ENCODE measurements at places on chromosomes 16 and 17.

GRCh38 chr16:56281249-56281805 lies 90.0 kb downstream of the GNAO1 start:
- no peak for DNase-seq

- no peak for DNase-seq
Observed at GRCh38 chr16:12829096-12829888, 25.6 kb upstream of the CPPED1 start.

- DNase-seq, result no peak
Observed at GRCh38 chr17:49454050-49454449, 39.4 kb upstream of the PHB1 start.

- DNase-seq, result no peak
Observed at GRCh38 chr17:71068408-71068750, 899.0 kb downstream of the KCNJ2 start.

DNA sequence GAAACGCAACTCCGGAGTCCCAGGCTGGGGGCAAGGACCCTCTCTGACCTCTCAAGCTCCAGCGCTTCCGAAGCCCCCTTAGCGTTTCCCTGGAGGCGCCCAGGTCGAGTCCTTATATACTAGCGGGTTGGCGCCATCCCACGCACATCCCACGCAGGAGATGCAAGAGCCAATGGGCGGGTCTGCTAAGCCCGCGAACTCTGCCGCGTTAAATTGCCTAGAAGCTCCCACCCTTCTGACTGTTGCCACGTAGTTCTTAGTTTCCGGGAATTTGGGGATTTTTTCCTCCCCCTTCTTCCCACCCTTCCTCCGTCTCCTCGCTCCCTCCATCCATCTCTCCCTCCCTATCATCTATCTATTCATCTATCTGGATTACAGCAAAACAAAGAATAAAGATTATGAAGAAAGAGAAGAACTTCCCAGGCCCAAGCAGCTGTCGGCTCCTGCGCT lies at the start of gene SLFN11:
SLFN11 (minus strand) TSS at position 88 of the 450 bp plus-strand sequence. CDS start 9,814 bp downstream, outside the sequence.
- peak; percentile 89 for DNase-seq

- DNase-seq, result no peak
Observed at GRCh38 chr17:32158870-32159585, 16.7 kb downstream of the RHOT1 start.

GRCh38 chr17:79932451-79933306 lies 93.4 kb upstream of the CBX4 start:
- no peak for DNase-seq

DNA sequence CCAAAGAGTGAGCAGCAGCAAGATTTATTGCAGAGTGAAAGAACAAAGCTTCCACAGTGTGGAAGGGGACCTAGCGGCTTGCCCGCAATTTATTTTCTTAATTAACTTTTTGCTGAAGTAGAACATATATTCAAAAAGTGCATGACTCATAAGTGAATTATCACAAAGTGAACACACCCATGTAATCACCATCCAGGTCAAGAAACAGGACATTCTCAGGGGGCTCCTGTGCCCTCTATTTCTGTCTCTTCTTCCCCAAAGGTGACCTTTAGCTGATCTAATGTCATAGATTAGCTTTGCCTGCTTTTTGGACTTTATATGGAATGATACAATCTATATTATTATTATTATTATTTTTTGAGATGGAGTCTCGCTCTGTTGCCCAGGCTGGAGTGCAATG lies 19.9 kb downstream of the ERAL1 start:
- no peak for DNase-seq

DNA sequence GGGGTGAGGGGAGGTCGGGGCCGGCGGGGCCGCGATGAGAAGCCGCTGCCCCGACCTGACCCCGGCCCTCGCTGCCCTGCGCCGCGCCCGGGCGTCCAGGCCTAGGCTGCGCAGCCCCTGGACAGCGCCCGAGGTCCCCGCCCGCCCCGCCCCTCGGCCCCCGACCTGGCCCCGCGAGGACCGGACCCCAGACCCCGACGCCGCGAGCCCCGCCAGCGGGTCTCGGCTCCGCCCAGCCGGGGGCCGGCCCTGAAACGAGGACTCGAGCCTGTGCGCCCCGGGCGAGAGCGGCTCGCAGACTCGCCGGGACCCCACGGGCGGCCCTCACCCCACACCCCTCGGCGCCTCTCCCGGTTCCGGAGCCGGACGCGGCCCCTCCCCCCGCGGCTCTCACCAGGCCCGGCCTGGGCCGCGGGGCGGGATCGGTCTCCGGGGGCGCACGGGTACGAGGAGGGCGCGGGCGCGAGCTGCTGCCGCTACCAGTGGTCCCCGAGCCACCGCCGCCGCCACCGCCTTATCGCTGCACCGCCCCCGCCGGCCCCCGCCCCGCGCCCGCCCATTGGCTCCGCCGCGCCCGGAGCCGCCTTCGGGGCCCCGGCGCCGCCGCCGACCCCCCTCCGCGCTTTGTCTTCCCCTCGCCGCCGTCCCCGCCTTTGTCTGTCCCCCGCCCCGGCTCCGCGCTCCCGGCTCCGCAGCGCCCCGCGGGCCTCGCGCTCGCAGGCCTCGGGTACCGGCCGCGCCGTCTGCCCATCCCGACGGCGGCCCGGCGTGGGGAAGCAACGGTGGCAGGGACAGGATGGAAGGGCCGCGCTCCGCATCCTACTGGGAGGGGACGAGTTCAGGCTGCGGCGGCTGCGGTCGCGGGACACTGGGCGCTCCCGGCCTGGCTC lies at the start of gene LIMD2:
LIMD2 (minus strand) TSS at position 488 of the 890 bp plus-strand sequence. CDS start 827 bp downstream, outside the sequence.
- DNase-seq, result peak; percentile 43

- DNase-seq, result no peak
Observed at GRCh38 chr17:70034158-70034557, 40.9 kb upstream of the KCNJ16 start.

DNA sequence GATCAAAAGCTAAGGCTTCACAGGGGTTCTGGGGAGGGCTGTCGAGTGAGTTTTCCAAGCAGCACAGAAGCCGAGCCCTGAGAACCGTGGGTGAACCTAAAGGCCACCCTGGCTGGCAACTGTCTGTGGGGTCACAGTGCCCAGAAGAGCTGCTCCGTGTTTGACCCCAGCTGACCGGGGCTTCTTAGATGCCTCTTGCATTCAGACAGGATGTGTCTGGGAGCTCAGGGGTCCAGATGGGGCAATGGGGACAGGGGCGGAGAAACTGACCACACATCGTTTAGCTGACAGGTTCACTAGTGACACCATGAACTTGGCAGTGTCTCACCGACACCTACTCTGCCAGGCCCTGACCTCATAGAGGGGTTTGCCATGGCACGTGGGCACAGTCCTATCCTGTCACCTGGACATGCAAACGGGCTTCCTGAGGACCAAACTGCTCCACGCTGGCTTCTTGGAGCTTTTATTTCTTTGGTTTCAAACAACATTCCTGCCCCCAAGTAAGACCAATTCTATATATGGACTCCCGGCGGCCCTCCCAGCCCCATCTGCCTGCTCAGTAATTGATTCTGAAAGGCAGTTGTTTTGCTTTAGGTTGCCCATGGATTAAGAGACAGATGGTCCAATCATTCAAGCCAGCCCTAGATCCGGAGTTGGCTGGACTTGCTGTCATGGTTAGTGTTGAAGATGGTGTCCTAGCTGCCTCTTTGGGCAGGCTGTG lies 22.2 kb downstream of the WSCD1 start:
- DNase-seq, result no peak

- no peak for DNase-seq
Observed at GRCh38 chr17:164303-165235, 16.9 kb downstream of the DOC2B start.

DNA sequence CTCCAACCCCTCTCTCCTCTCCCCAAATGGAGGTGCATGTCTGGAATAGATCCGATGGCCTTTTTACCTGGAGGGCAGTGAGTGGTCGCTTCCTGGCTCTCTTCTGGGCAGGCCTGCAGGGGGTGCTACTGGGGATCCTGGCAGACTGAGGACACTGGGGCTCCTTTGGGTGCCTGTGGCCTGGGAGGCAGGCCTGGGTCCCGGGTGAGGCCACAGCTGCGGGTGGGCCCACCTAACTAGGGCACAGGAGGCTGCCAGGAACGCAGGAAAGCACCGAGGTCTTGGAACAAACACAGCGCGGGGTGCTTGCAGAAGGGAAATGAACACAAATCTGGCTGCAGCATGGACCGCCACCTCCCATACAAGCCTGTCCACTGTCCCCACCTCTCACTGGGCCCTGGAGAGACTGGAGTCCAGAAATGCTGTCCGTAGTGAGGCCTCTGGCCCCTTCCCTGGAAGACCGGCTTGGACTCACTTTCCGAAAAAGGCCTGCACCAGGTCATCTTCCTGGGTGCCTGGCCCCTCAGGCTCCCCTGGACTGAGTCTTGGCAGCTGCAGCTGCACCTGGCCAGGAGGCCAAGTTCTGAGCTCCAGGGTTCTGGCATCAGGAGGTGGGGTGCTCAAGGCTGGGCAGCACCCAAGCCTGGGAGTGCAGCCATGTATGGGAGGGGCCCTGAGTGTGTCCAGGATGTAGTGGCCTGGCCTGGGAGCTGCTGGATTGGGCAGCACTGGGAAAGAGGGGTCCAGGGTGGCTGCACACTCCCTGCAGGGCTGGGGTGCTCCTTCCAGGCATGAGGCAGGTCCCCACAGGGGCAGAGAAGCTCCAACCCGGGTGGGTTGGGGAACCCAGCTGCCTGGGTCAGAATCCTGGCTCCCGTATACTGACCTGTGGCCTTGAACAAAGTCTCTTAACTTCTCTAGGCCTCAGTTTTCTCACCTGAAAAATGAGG lies 195.1 kb downstream of the IRF8 start:
- no peak for DNase-seq

DNA sequence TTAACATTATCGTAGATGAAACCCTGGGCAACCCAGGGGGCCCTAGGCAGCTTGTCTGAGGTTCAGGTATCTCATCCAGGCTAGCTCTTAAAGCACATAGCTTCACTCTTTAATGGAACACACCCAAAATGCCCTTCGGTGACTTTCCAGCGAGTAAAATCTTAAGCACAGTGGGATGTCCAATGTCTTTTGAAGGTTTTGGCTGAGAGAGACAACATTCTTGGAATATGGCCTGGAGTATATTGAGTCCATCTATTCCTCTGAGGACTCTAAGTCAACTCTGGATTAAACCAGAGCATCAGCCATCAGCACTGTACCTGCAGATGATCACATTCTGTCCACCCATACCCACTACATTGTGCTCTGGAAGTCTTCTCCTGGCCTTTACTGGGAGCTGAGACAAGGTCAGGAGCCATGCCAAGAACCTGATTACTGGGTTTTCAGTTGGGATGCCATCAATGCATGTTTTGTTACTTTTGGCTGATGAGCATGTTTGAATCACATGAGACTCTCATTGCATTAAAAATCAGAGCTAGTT lies 63.4 kb upstream of the CDH11 start:
- no peak for DNase-seq

GRCh38 chr16:62038646-62039045 lies 2.4 kb upstream of the CDH8 start:
- no peak for DNase-seq

DNA sequence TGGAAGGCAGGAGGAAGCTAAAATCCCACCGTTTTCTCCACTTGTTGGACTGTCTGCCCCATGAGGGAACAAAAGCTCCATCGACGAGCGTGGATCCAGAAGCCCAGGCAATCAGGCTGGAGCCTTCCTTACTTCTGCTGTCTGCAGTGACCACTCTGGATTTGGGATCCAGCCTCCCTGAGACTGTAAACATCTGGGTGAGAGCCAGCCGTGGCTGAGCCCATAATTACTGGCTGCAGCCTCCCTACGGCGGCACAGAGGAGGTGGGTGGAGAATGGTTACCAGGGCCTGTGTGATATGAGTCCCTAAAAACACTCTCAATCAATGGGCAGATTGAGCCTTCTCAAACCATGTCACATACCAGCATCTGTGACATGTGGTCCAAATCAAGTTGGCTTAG lies 158.2 kb downstream of the FOXL1 start:
- no peak for DNase-seq

DNA sequence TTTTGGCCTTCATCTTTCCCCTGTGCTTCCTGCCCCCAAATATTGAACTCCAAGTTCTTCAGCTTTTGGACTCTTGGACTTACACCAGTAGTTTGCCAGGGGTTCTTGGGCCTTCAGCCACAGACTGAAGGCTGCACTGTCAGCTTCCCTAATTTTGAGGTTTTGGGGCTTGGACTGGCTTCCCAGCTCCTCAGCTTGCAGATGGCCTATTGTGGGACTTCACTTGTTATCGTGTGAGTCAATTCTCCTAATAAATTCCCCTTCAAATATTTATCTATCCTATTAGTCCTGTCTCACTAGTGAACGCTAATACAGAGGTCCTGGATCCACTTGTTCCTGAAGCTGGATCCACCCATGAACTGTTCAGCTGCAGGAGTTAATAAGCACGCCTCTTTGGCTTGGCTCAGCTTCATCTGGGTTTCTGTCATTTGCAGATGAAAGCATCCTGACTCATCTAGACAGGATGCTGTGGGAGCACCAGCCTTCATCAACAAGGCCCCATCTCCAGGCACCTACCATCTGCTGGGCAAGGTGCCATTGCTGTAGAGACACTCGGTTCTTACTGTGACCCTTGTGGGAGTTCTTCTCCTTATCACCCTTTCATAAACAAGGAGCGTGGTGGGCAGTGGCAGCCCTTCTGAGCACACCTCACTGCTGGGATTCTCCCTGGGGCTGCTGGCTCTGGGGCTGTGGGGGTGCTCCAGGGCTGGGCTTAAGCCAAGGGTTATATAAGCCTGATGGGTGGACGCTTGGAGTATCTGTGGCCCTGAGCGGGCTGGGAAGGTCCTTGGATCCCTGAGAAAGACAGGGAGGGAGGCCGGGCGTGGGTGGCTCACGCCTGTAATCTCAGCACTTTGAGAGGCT lies 23.1 kb downstream of the LAT start:
- DNase-seq, result no peak

DNA sequence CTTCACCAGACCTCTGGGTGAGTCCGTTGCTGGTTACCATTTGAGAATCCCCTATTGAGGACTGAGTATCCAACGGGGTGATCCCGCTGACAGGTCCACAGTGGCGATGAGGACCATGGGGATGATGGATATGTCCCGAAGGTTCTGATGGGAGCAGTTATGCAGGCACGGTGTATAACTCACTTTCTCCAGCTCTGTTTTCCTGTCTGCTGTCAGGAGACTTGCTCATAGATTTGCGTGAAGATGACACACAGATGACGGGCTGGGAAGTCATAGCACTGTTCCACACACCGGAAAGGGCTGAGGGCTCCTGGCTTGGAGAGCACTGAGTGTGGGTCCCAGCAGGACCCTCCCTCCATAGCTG lies 22.2 kb upstream of the ADCY7 start:
- no peak for DNase-seq

- DNase-seq, result no peak
Observed at GRCh38 chr16:12096828-12097522, 120.4 kb downstream of the SNX29 start.

DNA sequence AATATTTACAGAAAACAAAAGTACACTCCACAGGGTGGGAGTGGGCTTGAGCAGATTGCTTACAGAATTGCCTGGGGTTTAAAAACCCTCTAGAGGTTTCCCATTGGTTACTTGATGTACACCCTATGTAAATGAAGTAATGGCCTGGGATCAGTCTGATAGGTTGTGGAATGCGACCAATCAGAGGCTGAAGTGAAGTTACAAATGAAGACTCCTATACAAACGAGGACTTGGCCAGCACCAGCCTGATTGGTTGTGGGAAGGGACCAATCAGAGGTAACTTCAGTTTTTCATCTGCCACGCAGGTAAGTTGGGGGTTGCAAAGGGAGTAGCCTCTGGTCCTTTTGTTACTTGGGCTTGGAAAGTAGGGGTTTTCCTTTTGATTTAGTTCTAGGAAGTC lies 8.8 kb downstream of the EEF2K start:
- no peak for DNase-seq

All from NCI-H2107 (cell line).